ENCODE measurements at places on chromosomes 1 and 21. TPM values are rescaled to one million over a fixed set of nuclear protein-coding genes. Genes with fewer than 3 reads are reported as not detected.

The GFI1 gene
- 0.51 TPM for total RNA-seq

DNA sequence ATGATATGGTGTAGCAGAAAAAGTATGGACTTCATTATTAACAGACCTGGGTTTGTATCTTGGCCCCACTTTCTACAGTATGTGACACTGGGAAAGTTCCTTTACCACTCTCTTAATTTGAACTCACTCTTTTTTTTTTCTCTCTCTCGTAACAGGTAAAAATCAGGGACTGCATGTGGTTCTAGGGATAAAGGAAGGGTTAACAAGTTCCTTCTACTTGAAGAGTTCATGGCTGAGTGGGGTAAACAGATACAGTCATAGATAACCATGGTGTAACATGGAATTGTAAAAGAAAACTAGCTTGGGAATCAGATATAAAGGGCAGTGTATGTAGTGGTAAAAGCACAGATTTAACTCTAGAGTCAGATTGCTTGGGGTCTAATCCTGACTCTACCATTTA lies 21.2 kb downstream of the ZYG11B start:
- no peak for DNase-seq

The FBXO44 gene
- 12.1 TPM for total RNA-seq

The MAP3K6 gene
- 95.0 TPM for total RNA-seq

- no peak for DNase-seq
Observed at GRCh38 chr1:202291961-202292712, 49.6 kb downstream of the UBE2T start.

- no peak for DNase-seq
Observed at GRCh38 chr1:25700144-25700523, 83.5 kb downstream of the MAN1C1 start.

DNA sequence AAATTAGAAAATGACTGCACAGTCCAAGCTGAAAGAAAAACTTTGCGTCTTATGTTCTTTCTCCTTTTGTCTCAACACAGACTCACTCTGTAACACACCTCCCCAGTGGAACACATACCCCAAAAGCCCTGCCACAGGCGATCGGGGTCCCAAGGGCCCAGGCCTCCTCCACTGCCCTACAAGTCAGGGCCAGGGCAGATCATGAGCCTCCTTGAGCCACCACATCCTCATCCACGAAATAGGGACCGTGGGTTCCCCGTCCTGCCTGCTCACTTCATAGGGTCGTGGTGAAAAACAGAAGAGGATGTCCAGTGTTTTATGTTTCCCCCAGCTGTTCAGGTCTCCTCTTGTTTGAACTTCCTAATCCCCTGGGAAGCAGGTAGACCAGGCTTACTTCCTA lies 116.7 kb downstream of the KCNN3 start:
- peak; percentile 85 for DNase-seq

The RCC2 gene
- total RNA-seq, result 41.3 TPM

The S100A7 gene
- total RNA-seq, result not detected

The LCE3E gene
- total RNA-seq, result not detected

- peak; percentile 47 for DNase-seq
Observed at GRCh38 chr21:38944903-38945302, 139.2 kb downstream of the ETS2 start.

DNA sequence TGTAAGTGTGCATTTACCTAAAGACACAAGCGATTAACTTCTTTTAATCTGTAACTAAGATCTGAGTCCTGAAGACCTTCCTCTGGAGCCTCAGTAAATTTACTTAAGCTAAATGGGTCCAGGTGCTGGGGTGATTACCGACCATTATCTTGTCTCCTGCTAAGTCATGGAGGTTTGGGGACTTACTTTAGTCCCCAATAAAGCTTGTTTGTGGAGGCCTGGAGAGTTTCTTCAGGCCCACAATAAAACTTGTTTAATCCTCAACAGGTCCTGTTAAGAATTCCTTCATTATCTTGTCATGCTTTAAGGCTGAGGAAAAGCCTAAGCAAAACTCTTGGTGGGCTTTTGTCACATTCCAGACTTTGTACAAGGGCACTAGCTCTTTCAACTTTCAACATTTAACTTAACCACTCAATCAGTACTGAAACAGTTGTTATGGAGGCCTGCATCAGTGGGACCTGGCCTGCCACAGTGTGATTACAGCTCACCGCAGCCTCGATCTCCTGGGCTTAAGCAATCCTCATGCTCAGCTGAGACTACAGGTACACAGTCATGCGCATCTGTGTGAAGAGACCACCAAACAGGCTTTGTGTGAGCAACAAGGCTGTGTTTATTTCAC lies 84.0 kb downstream of the FMO4 start:
- no peak for DNase-seq

The NOTCH2NLA gene
- total RNA-seq, result 41.2 TPM

DNA sequence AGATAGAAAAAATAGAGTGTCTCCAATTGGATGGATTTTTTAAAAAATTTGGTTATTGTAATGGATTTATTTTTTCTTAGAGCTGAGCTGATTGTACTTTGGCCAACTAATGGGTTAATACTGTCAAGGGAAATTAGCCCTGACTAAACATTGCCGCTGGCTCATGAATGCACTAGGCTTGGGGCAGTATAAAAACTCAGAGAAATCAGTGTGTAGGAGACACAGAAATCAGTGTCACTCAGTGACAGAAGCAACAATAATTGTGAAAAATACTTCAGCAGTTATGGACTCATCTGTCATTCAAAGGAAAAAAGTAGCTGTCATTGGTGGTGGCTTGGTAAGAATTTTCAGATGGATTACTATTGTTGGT lies at the start of gene KMO:
Gene KMO, plus strand, starts transcription at position 217 of the 370 bp plus-strand sequence. Its CDS starts 67 bp downstream, at position 284.
- DNase-seq, result no peak

The MLLT11 gene
- total RNA-seq, result 0.64 TPM

The GPR25 gene
- not detected for total RNA-seq

- DNase-seq, result peak; percentile 81
Observed at GRCh38 chr1:206706806-206707366, 22.2 kb downstream of the MAPKAPK2 start.

All from mesenteric fat pad (tissue), 1 donor.